ENCODE measurements at places on chromosomes 11 and 22.

DNA sequence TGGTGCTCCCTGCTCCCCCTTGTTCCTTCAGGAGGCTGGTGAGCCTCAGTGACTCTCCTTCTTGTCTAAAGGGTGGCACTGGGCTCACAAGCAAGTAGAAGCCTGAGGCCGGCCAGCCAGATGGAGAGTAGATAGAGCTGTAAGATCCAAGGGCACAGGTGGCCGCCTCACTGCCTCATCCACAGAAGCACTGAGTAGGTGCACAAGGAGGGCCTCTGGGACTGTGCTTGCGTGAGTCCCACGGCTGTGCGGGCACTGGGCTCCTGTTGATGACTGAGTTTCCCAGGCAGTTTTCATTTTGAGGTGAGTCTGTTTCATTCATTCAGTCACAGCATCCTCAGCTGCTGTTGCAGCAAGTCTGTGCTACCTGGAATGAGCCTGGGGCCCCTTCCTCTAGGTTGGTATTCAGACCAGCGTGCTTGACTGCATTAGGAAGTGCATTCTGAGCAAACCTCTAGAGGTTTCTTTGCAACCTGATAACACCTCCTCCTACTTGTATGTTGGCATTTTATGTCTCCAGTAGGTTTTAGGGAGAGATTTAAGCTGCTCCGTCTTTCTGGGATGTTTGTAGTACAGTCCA, 184.0 kb downstream of the TBC1D22A start:
- no peak for DNase-seq

- DNase-seq, result no peak
Measured at GRCh38 chr11:122979103-122979814, 2.4 kb downstream of the BSX start.

DNA sequence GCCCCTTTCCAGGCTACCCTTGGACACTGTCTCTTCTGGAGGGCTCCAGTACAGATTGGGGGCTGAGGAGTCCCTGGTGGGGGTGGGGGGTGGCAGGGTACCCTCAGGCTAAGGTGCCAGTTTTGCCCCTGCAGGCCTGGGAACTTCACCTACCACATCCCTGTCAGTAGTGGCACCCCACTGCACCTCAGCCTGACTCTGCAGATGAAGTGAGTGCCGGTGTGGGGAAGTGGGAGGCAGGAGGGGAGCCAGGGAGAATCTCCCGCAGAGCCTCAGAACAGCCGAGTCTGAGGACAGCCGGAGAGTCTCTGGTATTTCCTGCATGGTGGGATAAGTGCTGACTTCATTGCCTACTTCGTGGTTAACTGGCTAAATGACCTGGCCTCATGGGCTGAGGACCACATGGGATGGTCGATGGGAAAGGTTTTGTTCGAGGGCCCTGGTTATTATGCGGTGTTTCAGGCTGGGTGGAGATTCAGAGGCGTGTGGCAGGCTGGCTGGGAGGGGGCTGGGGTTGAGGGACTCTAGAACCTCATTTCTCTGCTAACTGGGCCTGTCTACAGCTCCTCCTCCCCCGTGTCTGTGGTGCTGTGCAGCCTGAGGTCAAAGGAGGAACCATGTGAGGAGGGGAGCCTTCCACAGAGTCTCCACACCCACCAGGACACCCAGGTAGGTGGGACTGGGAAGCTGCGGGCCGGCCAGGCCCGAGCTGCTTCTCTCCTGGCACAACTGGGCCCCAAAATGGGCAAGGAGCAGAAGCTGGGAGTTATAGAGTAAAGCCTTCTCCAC, 8.5 kb downstream of the TMEM258 start:
- no peak for DNase-seq

DNA sequence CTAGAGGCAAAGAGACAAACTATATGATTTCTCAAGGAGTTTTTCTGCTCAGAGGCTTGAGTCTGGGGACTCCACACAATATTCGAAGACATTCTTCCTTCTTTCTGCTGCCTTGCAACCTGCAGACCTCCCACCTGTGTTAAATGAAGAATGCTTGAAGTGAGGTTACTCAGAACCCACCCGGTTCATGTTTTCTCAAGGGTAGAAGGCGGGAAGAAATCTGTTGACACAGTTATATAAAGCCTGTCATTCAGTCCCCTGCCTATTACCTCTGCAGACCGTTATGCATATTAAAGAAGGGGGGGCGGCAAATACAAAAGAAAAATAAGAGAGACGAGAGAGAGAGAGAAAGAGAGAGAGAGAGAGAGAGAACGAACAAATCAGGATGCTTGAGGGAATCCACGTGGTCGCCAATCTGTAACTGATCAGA, 2.2 kb upstream of the KMT2A start:
- DNase-seq, result no peak

DNA sequence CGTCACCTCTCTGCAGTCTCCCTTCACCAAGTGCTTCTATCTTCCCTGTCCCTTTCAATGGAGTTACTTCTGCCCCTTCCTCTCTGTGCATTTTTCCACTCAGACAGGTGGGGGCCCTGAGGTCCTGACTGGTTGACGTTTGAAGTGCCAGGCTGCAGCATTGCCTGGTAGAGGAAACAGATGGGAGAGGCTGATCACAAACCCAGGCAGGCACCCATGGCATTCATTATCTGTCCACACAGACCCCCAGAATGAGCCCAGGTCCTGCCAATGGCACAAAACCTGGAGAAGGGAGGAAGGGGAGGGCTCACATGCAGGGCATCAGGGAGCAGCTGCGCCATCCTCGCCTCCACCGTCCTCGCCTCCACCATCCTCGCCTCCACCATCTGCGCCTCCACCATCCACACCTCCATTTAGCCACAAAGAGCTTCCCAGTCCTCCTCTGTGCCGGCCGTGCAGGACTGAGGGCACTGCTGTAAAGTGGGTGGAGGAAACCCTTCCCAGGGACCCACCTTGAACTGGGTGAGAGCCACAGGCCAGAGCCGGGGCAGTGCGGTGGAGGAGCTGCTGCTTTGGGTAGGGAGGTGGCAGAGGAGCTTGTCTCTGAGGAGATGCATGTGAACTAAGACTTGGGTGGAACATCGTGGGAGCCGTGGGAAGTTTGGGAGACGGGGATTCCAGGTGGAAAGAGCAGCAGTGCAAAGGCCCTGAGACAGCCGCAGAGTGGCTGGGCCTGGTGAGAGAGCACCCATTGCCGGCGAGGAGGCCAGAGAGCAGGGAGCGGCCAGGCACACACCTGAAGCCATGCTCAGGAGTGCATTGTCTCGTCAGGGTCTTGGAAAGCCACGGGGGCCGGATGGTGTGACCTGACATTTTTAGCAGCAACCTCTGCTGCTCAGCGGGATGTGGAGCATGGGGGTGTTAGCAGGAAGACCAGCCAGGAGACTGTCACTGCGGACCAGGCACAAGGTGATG, 145.1 kb downstream of the TBC1D22A start:
- DNase-seq, result no peak

- DNase-seq, result no peak
Measured at GRCh38 chr11:2525941-2526807, 81.4 kb downstream of the KCNQ1 start.

- DNase-seq, result no peak
Measured at GRCh38 chr22:40857309-40857855, 434 bp downstream of the XPNPEP3 start.

DNA sequence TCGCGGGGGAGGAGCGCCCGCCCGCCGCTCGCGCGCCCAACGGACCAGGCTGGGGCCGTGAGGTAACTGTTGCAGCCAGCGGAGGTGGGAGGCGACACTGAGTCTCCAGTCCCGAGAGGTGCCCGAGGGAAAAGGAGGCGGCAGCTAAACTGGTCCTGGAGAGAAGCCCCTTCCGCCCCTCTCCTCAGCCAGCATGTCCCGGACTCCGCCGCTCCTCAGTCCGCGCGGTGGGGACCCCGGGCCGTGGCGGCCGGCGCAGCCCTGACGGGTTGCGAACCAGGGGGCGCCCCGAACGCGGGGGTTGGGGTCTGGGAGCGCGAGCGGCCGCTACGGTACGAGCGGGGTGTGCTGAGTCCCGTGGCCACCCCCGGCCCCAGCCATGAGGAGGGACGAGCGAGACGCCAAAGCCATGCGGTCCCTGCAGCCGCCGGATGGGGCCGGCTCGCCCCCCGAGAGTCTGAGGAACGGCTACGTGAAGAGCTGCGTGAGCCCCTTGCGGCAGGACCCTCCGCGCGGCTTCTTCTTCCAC, at the start of gene PDE3B:
TSS of gene PDE3B (plus strand) at position 108 of the 529 bp plus-strand sequence. CDS start at position 380, 272 bp downstream.
- DNase-seq, result peak; percentile 52

GRCh38 chr11:57624864-57625263, 24.8 kb downstream of the YPEL4 start:
- no peak for DNase-seq

DNA sequence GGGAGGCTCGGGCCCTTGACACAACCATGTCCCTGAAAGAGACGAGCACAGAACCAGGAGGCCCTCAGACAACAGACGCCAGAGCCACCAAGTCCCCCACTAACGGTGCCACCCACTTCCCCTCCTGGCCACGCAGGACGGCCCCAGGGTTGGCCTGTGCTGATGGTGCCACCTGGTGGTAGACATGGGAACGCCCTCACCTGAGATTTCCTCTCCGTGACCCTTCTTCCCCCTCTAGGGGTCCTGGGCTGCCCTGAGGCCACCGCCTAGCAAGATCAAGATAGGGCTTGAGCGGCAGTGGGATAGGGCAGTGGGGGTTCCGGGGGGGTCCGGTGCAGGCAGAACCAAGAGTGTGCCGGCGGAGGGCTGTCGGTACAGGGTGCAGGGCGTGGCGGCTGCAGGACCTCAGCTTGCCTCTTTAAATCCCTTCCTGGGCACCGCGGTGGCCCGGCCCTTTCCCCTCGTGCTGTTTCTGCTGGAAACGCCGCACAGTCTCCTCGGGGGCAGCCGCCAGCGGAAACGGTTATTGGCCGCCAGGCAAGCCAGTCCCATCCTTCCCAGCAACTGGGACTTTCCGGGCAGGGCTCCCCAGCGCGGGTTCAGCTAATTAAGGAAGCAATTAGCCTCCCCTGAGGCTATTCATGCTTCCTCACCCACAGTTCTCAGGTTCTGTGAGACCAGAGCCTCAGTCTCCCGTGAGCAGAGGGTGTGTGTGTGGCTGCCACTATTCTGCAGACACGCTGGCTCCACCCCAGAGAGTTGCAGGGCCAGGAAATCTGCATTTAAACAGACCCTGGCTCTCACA, 5.5 kb upstream of the NFAM1 start:
- DNase-seq, result peak; percentile 80

All from stimulated activated CD4-positive, alpha-beta T cell treated with anti-CD3 and anti-CD28 coated beads, Interleukin-12 subunit alpha, Interleukin-12 subunit beta, amount 100 ng/mL, for 24 hours (primary cell).